GM23338 (cell line): ENCODE measurements at places on chromosomes 13 and 19. TPM values are rescaled to one million over a fixed set of nuclear protein-coding genes. Genes with fewer than 3 reads are reported as not detected.

DNA sequence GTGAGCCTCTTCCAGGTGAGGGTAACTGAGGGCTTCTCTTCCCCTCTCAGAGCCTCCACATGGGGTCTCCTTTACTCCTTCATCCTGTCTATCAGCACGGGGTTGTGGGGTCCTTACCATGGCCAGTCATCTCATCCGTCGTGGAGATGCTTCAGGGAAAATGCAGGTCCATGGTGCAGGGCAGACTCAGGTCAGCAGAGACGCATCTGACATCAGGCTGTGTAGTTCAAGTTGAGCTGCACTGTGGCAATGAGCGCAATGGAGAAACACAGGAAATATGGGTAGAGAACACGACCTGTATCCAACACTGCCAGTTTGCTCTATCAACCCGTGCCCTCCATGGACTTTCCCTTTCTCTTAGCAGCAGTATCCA is 13.9 kb downstream of the LILRA5 start:
- no peak for DNase-seq
- H3K36me3 ChIP-seq = no peaks in the 10 kb centered on the region
- no peak overlapping the region for H3K27ac ChIP-seq
- no peak overlapping the region for H3K4me3 ChIP-seq
- H3K4me1 ChIP-seq = no peaks in the 10 kb centered on the region
- H3K27me3 ChIP-seq = no peaks in the 10 kb centered on the region

DNA sequence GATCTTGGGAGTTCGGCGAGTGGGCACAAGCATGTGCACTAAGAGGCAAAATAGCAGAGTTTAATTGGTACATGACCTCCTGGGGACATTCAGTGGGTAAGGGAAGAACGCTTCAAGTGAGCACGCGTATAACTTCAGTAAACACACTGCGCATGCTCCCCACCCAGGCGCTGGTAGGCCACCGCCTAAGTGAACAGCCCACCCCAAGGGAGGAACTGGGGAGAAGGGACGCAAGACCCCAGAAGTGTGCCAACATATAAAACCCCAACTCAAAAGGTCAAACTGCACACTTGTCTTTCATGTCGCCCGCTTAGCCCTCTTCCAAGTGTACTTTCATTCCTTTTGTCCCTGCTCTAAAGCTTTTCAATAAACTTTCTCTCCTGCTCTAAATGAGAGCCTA is 10.5 kb upstream of the NTN5 start:
- DNase-seq = no peak
- H3K27ac ChIP-seq = no peak overlapping the region
- H3K4me3 ChIP-seq = no peak overlapping the region
- H3K27me3 ChIP-seq = no peaks in the 10 kb centered on the region
- no peaks in the 10 kb centered on the region for H3K4me1 ChIP-seq

DNA sequence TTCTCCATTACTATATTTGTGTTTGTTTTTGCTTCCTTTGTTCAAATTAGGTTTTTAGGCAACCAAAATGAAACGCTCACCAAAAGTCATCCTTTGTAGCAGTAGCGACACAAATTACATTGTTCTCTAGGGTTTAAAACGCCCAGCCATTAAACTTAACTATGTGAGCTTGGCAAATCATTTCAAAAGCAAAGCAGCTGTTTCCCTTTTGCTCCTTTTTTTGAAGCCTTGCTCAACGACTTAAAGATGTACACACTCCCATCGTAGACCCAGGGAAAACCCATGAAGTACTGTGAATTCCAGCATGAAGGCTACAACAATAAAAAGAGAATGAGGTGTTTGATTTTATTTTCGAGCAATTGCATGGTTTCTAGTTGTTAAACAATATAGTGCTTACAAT is 106.7 kb downstream of the RAP2A start:
- H3K4me1 ChIP-seq = no peaks in the 10 kb centered on the region
- H3K27ac ChIP-seq = no peak overlapping the region
- H3K27me3 ChIP-seq = no peaks in the 10 kb centered on the region
- DNase-seq = no peak

- no peaks in the 10 kb centered on the region for H3K4me1 ChIP-seq
- no peak overlapping the region for H3K27ac ChIP-seq
- DNase-seq = no peak
- no peak overlapping the region for H3K4me3 ChIP-seq
- H3K36me3 ChIP-seq = no peaks in the 10 kb centered on the region
- no peaks in the 10 kb centered on the region for H3K27me3 ChIP-seq
Observed at GRCh38 chr19:50899569-50899968, 11.6 kb downstream of the KLK4 start.

Gene ZSCAN18
- 63.9 and 75.0 TPM in 2 replicates for total RNA-seq

DNA sequence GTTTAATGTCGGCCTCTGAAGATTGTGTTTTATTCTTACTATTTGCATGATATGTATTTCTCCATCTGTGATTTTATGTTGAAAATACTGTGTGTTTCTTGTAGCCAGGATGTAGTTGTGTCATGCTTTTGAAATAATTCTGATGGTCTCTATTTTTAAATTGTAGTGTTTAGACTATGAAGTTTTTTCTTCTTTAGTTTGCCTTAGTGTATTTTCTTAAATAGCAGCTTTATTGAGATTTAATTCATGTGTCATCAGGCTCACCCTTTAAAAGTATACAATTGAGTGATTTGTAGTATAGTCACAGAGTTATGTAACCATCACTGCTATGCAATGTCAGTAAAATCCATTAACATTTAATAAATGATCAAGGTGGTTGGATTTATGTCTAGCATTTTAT is 74.5 kb downstream of the PCCA start:
- peaks cover 28% of the 10 kb centered on the region for H3K4me1 ChIP-seq
- peaks cover 3% of the 10 kb centered on the region; the same call in 1 of the 2 replicates for H3K36me3 ChIP-seq
- no peak overlapping the region for H3K4me3 ChIP-seq
- H3K27me3 ChIP-seq = no peaks in the 10 kb centered on the region

- no peak overlapping the region for H3K27ac ChIP-seq
- H3K4me1 ChIP-seq = peaks cover 4% of the 10 kb centered on the region; the same call in 1 of the 2 replicates
- H3K4me3 ChIP-seq = no peak overlapping the region
- DNase-seq = no peak
- no peaks in the 10 kb centered on the region for H3K27me3 ChIP-seq
Observed at GRCh38 chr13:46717856-46718255, 79.1 kb downstream of the ESD start.

DNA sequence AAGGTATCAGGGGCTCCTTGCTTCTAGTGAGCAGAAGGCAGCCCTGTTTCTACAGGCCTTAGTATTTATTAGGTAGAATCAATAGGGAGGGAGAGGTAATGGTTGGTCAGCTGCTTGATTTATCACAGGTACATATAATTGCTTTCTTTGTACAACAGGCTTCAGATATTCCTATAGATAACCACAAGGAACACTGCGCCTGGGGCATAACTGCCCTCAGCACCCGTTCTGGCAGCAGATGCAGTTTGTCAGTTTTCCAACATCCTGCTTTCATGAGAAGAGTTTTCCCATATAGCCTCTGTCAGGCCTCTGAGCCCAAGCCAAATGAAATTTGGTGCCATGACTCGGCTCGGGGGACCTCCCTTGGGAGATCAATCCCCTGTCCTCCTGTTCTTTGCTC is 12.4 kb upstream of the ZNF486 start:
- no peaks in the 10 kb centered on the region for H3K27me3 ChIP-seq
- DNase-seq = no peak
- H3K4me3 ChIP-seq = no peak overlapping the region
- H3K27ac ChIP-seq = no peak overlapping the region
- H3K4me1 ChIP-seq = peaks cover 24% of the 10 kb centered on the region
- H3K36me3 ChIP-seq = no peaks in the 10 kb centered on the region

- no peak overlapping the region for H3K27ac ChIP-seq
- H3K4me1 ChIP-seq = no peaks in the 10 kb centered on the region
- DNase-seq = no peak
- no peak overlapping the region for H3K4me3 ChIP-seq
- H3K27me3 ChIP-seq = no peaks in the 10 kb centered on the region
Observed at GRCh38 chr13:20149762-20150161, 11.1 kb downstream of the GJA3 start.

DNA sequence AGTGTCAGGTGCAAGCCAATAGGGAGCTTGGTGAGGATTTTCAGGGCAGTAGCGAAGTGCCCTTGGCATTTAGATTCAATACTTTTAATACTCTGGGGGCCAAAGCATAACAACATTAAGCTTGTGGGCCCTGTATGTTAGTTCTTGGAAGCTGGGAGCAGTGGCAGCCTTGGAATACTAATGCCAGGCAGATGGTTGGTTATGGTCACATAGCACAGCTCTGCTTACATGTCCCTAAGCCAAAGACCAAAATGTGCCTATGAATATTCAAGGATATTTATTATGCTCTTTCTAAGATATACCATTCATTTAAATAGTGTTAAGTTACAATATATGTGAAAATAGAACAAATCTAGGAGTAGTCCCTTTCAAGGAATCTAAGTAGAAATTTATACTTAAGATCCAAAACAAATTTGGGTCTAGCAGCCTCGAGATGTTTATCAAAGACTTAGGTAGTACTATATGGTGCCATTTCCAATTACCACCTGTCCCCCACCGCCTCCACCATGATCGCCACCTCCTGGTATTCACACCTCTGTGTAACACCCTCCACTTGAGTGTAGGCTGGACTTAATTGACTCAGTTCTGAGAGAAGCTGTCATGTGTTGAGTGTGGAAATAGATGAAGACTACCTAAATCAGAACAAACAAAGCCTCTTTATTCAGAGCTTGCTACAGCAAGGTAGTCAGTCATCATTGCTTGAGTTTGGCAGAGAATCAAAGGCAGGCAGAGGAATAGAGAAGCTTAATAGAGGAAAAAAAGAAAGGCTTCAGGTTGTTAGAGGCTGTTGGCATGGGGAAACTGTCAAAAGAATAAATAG is 261.0 kb downstream of the GPC5 start:
- H3K36me3 ChIP-seq = no peaks in the 10 kb centered on the region
- no peak for DNase-seq
- H3K4me1 ChIP-seq = no peaks in the 10 kb centered on the region
- no peaks in the 10 kb centered on the region for H3K27me3 ChIP-seq

DNA sequence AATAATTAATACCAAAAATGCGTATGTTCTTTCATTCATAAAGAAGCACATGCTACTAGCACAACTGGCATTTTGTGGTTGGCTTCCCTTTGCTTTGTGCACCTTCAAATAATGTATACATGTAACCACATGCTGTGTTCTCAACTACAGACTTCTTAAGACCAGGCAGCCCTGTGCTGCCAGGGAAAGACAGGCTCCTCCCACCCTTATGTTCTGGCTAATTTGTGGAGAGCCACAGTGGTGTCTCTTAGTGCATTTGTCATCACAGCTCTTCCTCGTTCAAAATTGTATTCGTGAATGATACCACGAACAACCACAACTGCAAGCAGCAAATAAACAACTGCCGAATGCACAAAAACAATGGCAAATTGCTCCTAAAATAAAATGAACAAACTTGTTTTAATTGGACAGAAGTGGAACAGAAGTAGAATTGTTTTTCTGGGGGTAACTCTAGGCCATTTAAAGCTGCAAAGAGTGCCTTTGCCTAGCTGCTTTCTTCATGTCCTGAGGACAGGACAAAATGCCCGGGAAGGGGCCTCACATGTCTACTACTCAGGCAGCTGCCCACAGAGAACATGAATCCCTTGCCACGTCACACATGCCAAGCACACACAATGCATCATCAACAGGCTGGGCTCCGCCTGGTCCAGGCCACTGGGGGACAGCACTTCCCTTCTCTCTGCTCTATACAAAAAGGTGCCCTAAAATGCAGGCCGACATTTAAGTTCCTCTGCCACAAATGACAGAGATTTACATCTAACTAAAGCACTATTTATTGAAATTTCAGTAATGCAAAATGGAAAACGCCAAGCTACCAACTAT is 21.7 kb downstream of the IRS2 start:
- peak; percentile 12 for DNase-seq
- H3K27ac ChIP-seq = no peak overlapping the region
- H3K4me3 ChIP-seq = no peak overlapping the region
- no peaks in the 10 kb centered on the region for H3K36me3 ChIP-seq
- H3K4me1 ChIP-seq = peaks cover 10% of the 10 kb centered on the region

Gene ZNF738
- total RNA-seq = 137 and 138 TPM in 2 replicates

Gene MED16
- total RNA-seq = 62.3 and 73.6 TPM in 2 replicates

DNA sequence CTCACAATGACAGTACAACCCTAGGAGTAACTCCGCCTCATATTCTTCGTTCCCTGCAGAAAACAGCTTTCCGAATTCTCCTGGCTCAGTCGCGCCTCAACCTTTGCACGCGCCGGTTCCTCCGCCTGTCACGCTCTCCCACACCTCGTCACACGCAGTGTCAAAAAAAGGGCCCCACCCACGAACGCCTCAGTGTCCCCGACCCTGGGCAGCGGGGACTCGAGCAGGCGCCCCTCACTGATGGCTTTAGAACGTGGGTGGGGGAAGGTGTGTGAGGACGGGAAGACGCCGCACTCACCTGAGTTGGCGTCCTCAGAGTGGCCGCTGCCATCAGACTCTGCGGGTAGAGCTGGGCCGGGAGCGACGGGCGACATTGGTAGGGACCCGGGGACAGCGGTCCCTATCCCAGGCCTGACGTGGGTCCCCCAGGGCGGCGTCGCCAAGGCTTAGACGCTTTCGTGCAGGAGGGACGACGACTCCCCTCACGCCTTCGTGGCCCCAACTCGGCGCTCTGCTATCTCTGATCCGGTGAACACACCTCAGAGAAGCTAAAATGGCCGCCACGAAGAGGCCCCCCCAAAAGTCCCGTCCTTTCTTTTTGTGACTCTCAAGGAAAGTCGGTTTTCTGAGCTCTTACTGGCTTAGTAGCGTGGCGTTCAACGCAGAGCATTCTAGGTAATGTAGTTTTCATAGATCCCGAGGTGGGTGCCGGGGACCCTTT is at the start of gene ZNF154:
Gene ZNF154 (minus strand): TSS at position 564 of the 721 bp plus-strand sequence. CDS start 233 bp downstream, at position 331.
- H3K36me3 ChIP-seq = no peaks in the 10 kb centered on the region
- peaks cover 15% of the 10 kb centered on the region for H3K4me1 ChIP-seq
- H3K27ac ChIP-seq = peak within 1 kb of the TSS; percentile 7; the same call in 1 of the 2 replicates
- H3K4me3 ChIP-seq = peak within 1 kb of the TSS; percentile 98

DNA sequence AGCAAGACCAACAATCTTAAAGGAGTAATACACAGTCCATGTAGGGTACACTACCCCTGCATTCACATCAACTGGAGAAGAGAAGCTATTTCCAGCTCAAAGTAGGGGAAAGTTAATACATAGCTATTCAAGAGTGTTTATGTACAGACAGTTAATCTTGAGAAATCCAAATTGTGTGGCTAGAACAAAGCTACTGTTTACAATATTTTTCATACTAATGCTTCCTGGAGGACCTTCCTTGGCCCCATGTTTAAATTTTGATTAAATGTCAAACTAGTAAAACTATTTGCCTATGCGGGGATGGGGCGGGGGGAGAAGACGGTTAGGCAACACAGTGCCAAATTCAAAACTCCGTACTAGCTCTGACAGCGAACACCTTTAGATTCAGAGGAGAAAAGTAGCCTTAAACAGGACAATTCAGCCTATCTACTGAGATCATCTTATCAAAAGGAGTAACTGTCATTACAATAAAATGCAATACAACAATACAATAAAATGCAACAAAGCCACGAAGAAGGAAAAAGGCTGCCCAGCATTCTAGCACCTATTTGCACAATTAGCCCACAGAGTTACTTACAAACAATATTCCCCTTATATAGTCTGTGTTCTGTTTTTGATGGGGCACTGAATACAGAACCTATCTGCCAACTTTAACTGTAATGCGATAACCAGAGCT is 29.1 kb downstream of the BRD4 start:
- no peaks in the 10 kb centered on the region for H3K27me3 ChIP-seq
- peaks cover 17% of the 10 kb centered on the region for H3K4me1 ChIP-seq
- no peak for DNase-seq
- H3K27ac ChIP-seq = no peak overlapping the region
- H3K36me3 ChIP-seq = no peaks in the 10 kb centered on the region

- H3K27ac ChIP-seq = no peak overlapping the region
- no peaks in the 10 kb centered on the region for H3K36me3 ChIP-seq
- H3K4me1 ChIP-seq = peaks cover 9% of the 10 kb centered on the region; the same call in 1 of the 2 replicates
- peak; percentile 68 for DNase-seq
- peaks cover 8% of the 10 kb centered on the region; the same call in 1 of the 2 replicates for H3K27me3 ChIP-seq
Observed at GRCh38 chr19:18093439-18094161, 4.0 kb upstream of the MAST3 start.

- H3K4me3 ChIP-seq = no peak overlapping the region
- no peak for DNase-seq
- no peaks in the 10 kb centered on the region for H3K4me1 ChIP-seq
- H3K27ac ChIP-seq = no peak overlapping the region
Observed at GRCh38 chr13:48311223-48311622, 7.7 kb downstream of the RB1 start.
